ENCODE measurements at places on chromosomes 5 and 9.

DNA sequence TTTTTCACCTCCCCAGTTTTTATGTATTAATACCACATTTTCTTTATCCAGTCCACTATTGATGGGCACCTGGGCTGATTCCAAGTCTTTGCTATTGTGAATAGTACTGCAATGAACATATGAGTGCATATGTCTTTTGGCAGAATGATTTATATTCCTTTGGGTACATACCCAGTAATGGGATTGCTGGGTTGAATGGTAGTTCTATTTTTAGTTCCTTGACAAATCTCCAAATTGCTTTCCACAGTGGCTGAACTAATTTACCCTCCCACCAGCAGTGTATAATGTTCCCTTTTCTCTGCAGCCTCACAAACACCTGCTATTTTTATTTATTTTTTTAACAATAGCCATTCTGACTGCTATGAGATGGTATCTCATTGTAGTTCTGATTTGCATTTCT, 340.2 kb downstream of the ADAMTS6 start:
- no peak for DNase-seq

GRCh38 chr5:34511481-34511880, 144.6 kb upstream of the RAI14 start:
- no peak for DNase-seq

DNA sequence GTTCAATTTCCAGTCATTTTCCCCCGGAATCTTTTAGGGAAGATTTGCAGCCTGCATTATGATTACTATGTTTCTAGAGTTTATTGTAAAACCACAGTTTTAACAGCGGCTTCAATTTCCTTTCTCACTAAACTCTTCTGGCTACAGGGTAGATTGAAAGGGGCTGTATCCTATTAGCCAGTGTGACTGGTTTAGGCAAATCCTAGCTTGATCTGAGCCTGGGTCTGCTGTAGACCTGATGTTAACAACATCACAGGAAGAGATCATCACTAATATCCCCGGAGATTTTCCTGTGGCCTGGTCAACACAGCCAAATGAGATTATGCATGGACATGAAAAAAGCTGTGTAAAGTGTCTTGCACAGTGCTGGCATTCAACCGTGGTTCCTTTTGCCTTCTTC, 33.4 kb downstream of the STOM start:
- DNase-seq, result no peak

DNA sequence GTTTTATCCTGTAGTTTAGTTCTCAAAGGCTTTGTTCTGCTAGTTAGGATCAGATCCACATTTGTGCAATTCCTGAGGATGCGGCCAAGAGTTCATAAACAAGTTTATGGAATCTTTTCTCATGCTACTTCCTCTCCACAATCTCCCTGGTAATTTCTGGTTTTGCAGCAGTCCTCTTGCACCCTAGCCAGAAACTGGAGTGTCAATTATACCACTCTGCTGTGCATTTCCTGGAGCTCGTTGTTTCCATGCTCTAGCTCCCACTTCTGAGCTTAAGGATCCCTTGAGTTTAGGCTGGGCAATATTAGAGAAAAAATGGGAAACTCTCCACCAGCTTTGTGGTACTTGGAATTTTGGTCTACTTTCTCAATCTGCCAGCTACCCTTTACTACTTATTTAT, 474.7 kb downstream of the DIRAS2 start:
- no peak for DNase-seq

GRCh38 chr9:34560599-34561214, 28.8 kb downstream of the CNTFR start:
- DNase-seq, result no peak

GRCh38 chr5:160083501-160083900, 35.7 kb downstream of the PWWP2A start:
- no peak for DNase-seq

DNA sequence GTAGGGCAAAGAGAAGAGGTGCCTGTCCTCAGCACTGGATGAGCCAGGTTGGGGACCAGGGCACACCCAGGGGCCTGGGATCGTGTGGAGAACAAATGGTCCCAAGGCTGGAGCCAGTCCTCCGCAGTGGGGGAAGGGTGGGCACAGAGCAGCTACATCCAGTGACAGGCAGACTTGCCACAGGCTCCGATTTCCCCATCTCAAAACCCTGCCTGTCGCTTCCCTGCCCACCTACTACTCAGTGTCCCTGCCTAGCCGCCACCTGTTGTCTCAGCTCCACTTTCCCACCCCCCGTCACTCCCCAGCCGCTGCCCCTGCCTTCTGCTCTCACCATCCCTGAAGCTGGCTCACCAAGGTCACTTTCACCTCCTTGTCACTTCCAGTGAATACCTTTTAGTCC, 13.9 kb upstream of the ENHO start:
- no peak for DNase-seq

DNA sequence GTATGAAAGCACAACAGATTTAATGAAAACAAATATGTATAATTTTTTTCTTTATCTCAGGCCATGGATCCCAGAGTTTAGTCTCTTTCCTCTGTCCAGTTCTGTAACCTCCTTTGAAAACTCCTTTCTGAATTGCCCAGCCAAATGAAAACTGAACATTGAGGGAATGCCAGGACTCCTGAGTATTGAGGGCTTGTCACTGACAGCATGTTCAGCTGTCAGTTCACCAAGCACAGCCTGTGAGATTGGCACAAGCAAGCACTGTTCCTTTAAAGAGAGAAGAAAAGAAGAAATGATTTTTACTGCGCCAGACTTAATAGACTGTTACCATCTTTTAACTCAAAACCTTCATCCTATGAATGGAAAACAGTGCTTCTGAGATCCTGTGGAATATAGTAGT, 27.3 kb downstream of the TTC1 start:
- no peak for DNase-seq

GRCh38 chr9:134663753-134664415, 22.3 kb downstream of the COL5A1 start:
- DNase-seq, result no peak

DNA sequence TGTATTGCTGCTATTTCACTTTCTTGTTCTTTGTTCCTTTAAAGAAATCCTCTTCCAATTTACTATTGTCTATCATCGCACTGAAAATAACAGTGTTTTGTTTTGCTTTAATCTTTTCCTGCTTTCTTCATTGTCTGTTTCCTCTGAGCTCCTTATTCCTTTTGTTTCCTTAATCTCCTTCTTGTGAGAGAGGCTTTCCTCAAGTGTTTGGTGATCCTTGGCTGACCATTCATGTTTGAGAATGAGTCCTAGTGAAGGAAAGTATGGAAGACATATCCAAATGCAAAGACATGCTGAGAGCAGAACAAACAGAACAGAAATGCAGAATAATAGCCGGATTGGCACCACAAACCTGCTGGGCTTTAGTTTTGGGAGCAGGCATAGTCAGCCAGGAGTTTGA, 42.0 kb upstream of the ENTREP1 start:
- DNase-seq, result no peak

GRCh38 chr5:3155046-3155445, 403.6 kb upstream of the IRX2 start:
- no peak for DNase-seq

- no peak for DNase-seq
These were observed 153.5 kb downstream of the TTLL11 start for GRCh38 chr9:121939643-121940042.

GRCh38 chr5:163571744-163572143, 66.3 kb downstream of the MAT2B start:
- no peak for DNase-seq

DNA sequence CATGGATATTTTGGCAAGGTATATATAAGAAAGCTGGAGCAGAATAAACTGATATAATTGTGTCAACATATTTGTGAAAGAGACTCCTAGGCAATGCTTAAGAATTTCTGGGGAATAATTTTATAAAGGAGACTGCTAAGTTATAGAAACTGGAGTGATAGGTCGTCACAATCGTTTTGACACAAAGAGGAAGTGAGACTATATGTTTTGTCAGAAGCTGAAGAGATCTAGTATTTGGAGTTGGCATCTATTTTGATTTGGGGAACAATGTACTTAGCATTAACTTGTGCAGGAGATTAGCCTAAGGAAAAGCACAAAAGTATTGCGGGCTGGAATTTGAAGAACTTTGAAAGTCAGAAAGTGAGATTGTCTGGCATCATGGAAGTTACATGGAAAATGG, 582.5 kb downstream of the TAF11L14 start:
- DNase-seq, result no peak

DNA sequence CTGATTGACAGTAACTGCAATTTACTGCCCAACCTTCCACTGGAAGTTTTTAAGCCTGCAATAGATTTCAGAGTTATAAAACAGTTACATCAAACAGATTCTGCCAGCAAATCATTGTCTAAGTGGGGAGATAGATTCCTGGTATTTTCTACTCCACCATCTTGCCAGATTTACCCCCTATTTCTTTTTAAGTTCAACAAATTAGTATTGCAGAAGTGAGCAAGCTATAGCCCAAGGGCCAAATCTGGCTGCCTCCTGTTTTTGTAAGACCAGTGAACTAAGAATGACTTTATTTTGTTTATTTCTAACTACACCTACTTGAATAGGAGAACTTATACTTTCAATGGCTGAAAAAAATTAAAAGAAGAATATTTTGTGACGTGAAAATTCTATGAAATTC, 8.8 kb upstream of the TMEM171 start:
- DNase-seq, result no peak

DNA sequence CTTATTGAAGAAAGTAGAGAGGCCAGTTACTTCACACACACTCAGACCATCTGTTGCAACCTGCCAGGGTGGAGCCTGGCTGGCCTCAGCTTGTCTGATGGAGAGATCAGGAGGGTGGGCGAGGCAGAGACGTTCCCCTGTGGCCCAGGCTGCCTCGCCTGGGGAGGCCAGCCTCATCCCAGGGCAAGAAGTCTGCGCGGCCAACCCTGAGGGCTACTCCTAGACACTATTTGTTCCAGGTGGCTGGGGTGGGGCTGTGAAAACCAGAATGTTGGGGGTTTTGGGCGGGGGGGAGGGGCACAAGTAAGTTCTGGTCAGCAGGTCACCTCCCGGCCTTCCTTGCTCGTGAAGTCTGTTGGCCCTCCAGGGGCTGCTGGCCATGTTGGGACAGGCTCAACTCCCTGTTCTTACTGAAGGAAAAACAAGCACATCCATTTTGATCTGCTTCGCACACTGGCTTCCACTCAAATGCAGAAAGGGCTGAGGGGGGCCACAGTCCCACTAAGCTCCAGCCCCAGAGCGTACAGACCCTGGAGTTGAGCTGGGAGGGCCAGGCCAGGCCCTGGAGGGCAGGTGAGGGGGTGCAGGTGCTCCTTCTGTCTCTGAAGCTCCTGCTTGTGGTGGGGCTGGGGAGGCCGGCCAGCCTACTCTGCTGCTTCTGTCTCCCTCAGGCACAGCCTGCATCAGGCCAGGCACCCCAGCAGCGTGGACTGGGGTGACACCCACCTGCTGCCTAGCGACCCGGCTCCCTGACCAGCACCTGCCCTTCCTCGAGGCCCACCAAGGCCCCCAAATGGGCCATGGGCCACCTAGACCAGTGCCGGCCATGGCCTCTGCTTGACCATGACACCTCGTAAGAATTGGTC, 46.6 kb downstream of the SECISBP2 start:
- DNase-seq, result no peak

- peak; percentile 25 for DNase-seq
These were observed at the start of the genes ITGA1 and PELO for GRCh38 chr5:52787600-52788504. ITGA1 (plus strand) TSS chr5:52787916; CDS start chr5:52788354, 438 bp downstream. PELO (plus strand) TSS chr5:52787916; CDS start chr5:52800395, 12,479 bp downstream.

- DNase-seq, result no peak
These were observed 65.2 kb upstream of the GLIS3 start for GRCh38 chr9:4365055-4365454.

- DNase-seq, result no peak
These were observed 1.4 kb downstream of the FAM53C start for GRCh38 chr5:138339464-138339863.

- no peak for DNase-seq
These were observed 46.2 kb upstream of the PWWP2A start for GRCh38 chr5:160165137-160166068.

GRCh38 chr5:172405226-172406107, 48.9 kb downstream of the SH3PXD2B start:
- DNase-seq, result no peak

DNA sequence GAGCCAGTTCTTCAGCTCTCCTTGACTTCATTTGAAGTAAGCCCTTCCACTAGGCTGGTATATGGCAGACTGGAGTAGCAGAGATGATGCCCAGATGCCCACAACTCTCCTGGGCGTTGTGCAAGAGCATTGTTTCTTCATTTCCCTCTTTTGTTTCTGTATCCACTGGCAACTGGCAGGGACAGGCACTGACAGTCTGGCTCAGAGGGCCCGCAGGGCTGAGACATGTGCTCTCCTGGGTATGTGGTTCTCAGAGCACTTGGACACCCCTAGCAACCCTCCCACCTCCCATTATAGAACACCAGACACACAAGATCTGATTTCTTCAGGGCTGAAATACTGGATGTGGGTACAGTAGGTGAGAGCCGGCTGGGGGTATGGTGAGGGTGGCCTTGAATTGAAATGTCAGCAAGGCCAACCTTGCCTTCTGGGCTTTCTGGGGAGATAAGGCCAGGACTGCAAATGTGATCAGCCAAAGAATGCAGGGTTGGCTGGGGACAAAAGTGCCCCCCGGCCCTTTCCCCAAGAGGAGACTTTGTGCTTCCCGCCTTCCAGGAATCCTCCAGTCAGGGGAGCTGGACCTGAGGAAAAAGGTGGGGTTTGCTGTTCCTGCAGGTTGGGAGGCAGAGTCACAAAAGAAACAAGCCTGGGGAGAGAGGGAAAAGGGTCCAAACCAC, 28.6 kb upstream of the CTNNA1 start:
- DNase-seq, result no peak

DNA sequence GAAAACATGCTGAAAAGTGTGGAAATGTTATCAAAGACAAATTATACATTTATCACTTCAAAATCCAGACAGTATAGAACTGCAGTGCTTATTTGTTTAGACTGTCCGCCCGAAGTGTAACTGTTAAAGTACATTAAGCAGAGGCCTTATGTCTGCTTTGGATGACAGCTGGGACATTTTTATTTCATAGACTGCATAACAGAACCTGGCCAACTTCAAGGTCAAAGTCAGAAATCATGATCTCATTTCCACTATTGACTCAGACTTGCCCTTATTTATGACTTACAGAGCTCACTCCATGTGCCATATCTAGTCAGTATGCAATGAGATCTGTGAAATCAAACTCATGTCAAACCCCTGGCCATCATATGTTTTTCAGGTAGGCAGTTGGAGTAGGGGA, 87.7 kb downstream of the RAB3C start:
- no peak for DNase-seq

- no peak for DNase-seq
These were observed 384.2 kb downstream of the DTWD2 start for GRCh38 chr5:118604106-118604505.

DNA sequence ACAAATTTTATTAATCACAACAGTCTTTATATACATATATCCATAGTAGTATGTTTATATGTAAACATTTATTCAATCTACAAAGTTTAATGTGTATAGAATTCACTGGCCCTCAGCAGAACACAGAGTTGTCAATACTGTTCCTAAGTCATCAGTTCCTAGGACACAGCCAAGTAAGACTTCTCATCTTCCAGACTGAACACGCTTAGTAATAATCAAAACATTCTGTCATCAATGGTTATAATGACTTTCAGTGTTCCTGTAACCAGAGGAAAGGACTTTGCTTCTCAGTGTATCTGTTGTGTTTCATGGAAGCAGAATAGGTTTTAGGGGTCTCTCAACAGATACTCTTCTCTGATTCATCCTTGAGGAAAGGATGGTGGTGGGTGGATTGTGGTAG, 82.2 kb downstream of the SMIM23 start:
- DNase-seq, result no peak

Data from effector memory CD8-positive, alpha-beta T cell (primary cell).